ENCODE measurements at places on chromosomes 1 and 21. TPM values are rescaled to one million over a fixed set of nuclear protein-coding genes. Genes with fewer than 3 reads are reported as not detected.

GRCh38 chr1:191752342-191752741 lies 405.9 kb upstream of the RGS18 start:
- DNase-seq, result no peak

DNA sequence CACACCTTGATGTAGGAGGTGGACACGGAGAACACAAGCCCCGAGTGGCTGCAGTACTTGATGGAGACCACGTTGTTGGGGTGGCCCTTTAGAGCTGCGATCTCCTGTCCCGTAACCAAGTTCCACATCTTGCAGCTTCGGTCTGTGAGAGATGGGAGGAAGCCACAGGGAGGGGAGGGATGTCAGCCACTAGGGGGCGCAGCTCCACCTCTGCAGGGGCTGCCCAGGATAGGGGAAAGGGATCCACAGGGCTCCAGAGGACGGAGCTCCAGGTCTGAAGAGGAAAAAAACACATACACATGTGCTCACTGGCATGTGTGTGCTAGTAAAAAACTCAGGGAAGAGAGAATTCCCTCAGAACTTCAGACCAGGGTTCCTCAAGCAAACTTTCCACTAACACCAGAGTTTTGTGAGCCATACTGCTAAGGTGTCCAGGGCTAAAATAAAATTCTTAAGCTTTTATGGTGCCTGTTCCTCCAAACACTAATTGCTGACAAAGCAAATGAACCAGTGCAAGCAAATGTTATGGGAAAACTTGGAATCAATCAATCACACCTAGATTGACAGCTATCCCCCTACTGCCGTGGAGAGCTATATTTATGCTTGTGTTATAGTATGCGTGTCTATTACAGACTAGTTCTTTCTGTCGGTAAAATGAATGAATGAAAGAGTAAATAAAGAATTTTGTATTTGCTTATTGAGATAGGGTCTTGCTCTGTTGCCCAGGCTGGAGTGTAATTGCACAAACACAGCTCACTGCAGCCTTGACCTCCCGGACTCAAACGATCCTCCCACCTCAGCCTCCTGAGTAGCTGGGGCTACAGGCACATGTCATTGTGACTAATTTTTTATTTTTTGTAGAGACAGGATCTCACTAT lies 43.7 kb downstream of the KIF21B start:
- DNase-seq, result no peak

Gene AUNIP
- total RNA-seq, result 1.4 TPM

- DNase-seq, result peak; percentile 78
Observed at GRCh38 chr1:156815307-156815826, 1.3 kb downstream of the SH2D2A start.

Gene HES3
- total RNA-seq, result not detected

- no peak for DNase-seq
Observed at GRCh38 chr1:198809247-198809646, 170.4 kb downstream of the PTPRC start.

Gene RBP7
- not detected for total RNA-seq

DNA sequence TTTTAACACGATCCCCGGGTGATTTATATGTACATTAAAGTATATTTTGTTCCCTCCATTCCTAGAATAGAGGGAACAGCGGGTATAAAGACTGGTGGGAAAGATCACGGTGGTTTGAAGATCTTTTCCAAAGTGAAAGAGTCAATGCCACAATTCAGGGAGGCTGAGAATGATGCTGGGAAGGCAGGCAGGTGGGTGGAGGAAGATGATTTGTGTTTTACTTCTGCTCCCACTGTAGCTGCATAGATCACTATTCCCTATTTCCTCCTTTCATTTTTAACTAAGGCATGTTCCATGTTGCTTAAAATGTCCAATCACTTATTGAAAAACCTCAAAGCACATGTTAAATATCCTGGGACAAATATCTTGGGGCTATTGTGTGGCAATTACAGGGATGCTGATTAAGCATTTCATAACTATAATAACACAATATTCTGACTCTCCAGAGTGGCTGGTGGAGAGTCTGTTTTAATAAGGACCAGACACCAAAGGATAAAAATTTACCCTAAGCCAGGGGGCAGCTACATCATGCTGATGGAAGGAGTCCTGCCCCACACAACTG lies 8.4 kb upstream of the LYST start:
- no peak for DNase-seq

Gene TSPEAR
- total RNA-seq, result not detected

DNA sequence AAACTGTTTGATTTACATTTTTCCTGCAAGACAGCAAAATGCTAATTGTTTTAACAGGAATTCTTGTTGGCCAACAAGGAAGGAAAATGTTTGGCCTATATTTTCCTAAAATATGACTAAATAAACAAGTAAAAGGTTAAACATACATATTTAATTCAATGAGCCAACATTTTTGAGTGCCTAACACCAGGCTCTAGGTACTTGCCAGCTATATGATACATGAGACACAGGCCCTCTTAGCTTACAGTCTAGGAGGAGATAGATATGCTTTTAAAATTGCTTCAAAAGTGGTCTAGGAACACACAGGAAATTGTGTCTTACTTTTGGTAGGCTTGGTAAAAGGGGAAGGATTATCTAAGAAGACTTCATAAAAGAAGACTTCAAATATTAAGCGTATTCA lies 50.9 kb downstream of the PIGK start:
- no peak for DNase-seq

GRCh38 chr21:35538386-35538785 lies 489.3 kb upstream of the RUNX1 start:
- DNase-seq, result no peak

DNA sequence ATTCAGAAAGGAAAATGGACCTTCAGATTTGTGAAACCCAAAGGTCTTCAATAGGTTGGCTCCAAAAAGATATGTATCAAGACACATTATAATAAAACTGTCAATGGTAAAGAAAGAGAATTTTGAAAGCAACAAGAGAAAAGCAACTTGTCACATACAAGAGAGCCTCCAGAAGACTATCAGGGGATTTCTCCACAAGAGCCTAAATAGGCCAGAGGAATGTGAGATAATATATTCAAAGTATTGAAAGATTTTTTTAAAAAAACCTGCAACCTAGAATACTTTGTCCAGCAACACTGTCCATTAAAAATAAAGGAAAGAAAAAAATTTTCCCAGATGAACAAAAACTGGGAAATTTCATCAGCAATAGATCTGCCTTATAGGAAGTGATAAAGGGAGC lies 869.6 kb upstream of the ADGRL2 start:
- DNase-seq, result no peak

DNA sequence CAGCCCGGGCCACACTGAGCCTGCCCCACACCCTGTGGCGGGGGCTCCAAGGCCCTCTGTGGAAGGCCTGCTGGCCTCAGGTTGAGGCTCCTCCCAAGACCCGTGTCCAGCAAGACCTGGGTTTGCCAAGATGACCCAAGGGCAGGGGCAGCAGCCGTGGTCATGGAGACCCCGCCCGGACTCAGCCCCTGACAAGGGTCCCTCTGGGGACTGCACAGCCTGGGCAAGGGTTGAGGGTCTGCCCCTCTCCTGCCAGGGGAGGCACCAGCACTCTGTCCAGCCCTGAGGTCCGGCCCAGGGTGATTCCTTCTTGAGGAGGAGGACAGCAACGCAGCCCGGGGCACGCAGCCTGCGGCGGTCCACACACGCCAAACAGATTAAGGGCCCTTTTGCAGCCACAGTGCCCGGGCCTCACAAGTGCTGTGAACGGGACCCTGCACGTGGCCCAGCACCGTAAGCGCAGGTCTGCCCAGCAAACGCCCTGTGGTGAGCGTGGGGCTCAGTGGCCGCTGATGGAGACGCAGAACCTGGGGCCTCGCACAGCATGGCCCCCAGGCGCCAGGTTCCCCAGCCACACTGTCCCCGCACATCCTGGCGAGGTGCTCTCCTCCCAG lies 3.4 kb downstream of the SPATC1L start:
- DNase-seq, result no peak

GRCh38 chr1:149936992-149937705 lies 470 bp upstream of the MTMR11 start:
- peak; percentile 84 for DNase-seq

DNA sequence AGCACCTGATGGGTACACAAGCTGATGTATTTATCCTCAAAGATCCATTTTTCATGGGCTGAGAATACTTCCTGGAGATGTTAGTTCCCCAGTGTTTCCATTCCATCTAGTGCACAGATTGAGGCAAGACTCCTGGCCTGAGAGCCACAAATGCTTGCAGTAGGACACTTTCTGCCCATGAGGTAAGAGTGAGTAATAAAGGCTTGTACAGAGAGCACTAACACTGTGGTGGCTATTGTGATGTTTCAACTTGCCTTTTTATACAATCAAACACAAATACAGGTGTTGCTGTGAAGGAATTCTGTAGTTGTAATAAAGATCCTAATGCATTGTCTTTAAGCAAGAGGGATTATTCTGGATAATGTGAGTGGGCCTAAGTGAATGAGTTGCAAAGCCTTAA lies 186.1 kb upstream of the ADAMTS5 start:
- no peak for DNase-seq

Gene TNFAIP8L2
- total RNA-seq, result 2.2 TPM

DNA sequence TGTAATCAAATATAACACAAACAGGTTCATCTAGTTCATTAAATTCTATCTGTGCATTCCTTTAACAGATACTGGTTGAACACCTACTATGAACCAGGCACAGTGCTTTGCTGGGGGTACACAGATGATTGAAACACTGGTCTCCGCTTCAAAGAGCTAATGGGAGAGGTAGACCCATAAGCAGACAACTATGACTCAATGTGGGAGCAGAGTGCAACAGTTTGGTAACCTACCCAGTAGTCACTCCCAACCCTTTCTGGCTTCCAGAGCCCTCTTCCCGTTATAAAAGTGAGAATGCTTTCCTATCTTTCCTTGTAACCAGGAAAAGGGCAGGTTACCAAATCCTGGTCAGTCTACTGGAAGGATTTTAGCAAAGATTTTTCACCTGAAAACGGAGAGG lies 8.0 kb upstream of the ETV3 start:
- no peak for DNase-seq

Gene PCP4
- not detected for total RNA-seq

GRCh38 chr1:116508984-116509980 lies 61.5 kb downstream of the CD58 start:
- DNase-seq, result peak; percentile 77

GRCh38 chr21:32215306-32215685 lies 63.6 kb downstream of the MIS18A start:
- no peak for DNase-seq

DNA sequence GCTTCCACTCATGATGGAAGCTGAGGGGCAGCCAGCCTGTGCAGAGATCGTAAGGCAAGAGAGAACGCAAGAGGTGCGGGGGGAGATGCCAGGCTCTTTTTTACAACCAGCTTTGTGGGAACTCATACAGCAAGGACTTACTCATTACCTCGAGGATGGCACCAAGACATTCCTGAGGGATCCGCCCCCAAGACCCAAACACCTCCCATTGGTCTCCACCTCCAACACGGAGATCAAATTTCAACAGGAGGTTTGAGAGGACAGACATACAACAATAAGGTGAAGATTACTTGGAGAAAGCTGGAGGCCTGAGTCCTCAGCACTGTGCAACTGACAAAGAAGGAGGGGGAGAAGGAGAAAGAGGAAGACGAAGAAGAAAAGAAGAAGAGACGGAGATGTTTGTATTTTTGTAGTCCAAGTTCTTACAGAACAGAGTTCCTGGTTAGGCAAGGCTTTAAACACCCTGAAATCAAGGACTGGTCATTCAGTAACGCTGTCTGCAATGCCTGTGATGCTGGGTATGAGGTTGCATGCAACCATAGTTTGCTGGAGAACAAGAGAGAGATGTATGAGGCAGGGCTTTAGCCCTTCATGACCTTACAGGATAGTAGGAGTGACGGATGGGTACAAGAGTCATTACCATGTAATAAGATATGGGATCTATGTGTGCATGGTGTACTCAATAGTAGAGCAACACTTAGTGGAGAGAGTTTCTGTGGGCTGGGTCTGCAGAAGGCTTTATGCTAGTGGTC lies 19.7 kb upstream of the GALNT2 start:
- DNase-seq, result no peak

DNA sequence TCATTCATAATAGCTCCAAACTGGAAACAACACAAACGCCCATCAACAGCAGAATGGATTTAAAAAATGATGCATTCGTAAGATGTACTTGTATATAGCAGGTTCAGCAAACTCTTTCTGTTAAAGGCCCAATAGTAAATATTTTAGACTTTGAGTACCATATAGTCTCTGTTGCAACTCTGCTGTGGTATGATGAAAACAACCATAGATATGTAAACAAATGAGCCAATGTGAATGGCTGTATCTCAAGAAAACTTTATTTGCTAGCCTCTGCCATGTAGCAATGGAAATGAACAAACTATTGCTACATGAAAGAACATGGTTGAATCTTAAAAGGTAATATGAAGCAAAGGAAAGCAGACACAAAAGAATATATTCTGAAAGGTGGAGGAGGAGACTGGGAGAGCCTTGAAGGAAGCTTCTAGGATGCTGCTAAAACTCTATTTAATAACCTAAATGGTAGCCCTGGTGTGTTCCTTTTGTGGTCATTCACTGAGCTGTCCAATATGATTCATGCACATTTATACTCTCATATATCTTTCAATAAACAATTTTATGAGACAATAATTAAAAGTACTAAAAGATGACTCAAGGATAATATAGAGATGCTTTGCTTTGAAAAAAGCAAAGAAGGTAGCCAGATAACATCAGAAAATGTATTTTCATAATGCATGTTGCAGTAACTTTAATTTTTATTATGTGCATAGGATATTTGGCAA lies 29.1 kb upstream of the FMO3 start:
- no peak for DNase-seq

Data from umbilical cord (tissue), 2 donors.